ENCODE measurements at places on chromosomes 7 and 10. TPM values are rescaled to one million over a fixed set of nuclear protein-coding genes. Genes with fewer than 3 reads are reported as not detected.
A peak's percentile ranks its signal among the peaks of the same experiment; 100 is the strongest.

GRCh38 chr10:85795460-85795859, 571.1 kb downstream of the GRID1 start:
- DNase-seq: no peak

GRCh38 chr10:3468919-3469638, 296.5 kb upstream of the PITRM1 start:
- DNase-seq: no peak

SPDYE16 gene
- 6.2 TPM for polyA plus RNA-seq

GRCh38 chr10:32054094-32054493, 2.1 kb downstream of the KIF5B start:
- peak; percentile 46 for DNase-seq

DNA sequence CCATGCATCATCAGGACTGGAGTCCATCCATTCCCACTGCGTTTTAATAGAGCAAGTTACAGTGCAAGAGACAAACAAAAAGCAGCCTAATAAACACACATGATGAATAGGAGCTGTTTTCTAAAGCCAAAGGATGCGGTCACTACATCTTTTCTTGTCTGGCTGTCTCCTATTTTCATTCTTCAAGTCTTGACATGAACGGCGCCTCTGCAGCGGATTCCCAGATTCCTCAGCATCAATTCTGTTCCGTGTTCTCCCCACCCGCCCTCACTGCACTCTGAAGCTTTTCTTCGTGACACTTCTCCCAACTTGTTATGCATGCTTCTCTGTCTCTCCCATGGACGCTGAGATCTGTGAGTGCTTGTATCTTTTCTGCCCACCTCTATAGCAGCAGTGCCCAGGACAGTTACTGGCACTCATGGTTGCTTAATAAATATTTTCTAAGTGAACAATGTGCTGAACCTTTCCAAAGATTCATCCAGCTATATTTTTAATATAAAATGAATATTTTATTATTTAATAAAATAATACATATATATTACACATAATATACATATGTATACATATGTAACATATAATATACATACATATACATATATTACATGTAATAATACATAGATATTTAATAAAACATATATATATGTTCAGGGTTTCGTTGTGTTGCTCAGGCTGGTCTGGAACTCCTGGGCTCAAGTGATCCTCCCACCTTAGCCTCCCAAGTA, 242.9 kb downstream of the ABCA13 start:
- DNase-seq: no peak

CRHR2 gene
- 0.07 TPM for polyA plus RNA-seq

ARMH3 gene
- polyA plus RNA-seq: 21.2 TPM

GRCh38 chr10:73413108-73413527, 740 bp downstream of the ANXA7 start:
- peak; percentile 50 for DNase-seq

SPACDR gene
- 1.2 TPM for polyA plus RNA-seq

- DNase-seq: no peak
These were observed 2.8 kb upstream of the CYP3A4 start for GRCh38 chr7:99786726-99787335.

PPP1R3A gene
- polyA plus RNA-seq: not detected

TSPAN12 gene
- polyA plus RNA-seq: 188 TPM

DNA sequence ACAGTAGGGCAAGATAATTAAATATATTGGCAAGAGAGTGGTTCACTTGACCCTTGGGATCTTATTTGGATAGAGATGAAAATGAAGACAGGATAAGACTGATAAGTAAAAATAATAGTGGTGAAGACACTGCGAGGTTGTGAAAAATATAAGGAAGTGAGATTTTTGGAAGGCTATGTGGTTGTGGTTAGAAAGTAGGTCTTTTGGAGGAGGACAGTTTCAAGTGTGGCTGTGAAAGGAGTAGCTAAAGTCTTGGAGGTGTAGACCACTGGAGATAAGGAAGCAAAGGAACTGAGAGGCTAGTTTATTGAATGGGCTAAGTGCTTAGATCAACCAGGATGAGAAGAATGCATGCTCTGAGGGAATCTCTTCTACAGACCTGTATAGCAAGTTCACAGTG, 11.2 kb downstream of the MIOS start:
- no peak for DNase-seq

CYP3A5 gene
- polyA plus RNA-seq: 2.7 TPM

NFE2L3 gene
- 49.2 TPM for polyA plus RNA-seq

CCDC172 gene
- not detected for polyA plus RNA-seq

DNA sequence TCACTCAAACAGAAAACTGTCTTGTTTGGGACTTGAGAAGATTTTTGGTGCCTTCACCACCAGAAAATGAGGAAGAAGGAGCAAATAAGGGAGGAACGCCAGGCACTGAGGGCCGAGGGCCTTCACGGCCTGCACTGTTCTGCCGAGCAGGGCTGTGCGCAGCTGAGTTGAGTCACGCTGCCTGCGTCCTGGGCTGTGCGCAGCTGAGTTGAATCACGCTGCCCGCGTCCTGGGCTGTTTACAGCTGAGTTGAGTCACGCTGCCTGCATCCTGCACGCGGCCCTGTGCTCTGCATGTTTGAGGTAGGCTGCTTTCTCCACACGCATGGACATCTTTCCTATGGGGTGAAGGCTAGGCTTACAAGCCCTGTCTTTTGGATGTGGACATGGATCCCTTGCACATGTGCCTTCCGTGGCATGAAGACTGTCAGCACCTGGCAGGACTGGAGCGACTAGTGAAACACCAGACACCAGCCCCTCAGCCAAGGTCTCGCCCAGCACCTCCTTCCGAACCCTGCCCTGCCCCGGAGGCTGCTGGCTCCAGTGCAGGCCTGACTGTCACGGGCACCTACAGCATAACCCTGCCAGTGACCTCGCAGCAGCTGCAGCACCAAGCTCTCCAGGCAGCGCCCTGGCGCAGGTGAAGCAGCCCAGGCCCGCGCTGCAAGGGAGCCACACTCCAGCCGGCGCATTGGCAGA, 96.7 kb downstream of the HTR5A start:
- DNase-seq: no peak

UBE2D4 gene
- 22.5 TPM for polyA plus RNA-seq

EPO gene
- polyA plus RNA-seq: 0.20 TPM

DNA sequence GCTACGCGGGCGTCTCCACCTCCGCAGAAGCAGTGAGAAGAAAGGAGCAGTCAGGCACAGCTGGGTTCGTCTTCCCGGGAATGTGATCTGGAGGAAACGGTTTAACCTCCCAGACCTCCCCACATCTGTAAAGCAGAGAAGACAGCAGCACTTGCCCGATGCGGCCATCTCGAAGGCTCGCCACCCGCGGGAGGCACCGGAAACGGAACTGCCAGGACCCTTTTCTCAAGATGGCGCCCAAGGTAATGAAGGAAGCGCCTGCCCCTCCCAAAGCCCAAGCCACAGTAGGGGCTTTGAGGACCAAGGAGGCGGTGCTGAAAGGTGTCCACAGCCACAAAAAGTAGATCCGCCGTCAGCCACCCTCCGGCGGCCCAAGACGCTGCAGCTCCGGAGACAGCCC, 41.7 kb downstream of the ASB13 start:
- DNase-seq: no peak

GOLGA7B gene
- polyA plus RNA-seq: 1.2 TPM

DNA sequence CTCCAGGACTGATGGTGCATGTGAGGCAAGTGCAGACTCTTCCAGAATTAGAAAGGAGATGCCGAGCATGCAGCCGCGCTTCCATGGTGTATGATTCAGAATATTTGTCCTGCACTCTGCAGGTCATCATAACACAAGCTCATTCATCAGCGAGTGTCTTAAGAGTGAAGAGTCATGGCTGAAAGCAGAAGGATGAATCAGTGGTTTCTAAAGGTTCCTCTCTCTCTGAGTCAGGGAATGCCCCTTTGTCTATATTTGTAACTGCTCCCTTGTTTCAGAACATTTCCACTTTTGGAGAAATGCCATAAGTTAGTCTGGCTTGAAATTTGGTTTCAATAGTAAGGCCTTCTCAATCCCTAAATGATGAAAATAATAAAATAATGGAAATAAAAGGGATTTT, 52.3 kb downstream of the HECW1 start:
- no peak for DNase-seq

GNGT1 gene
- polyA plus RNA-seq: not detected

GRCh38 chr7:155213955-155214740, 83.5 kb upstream of the INSIG1 start:
- no peak for DNase-seq

- no peak for DNase-seq
These were observed 380.6 kb downstream of the PHTF2 start for GRCh38 chr7:78179211-78179610.

GNB2 gene
- 162 TPM for polyA plus RNA-seq

GRCh38 chr10:68154211-68154497, 44.9 kb downstream of the MYPN start:
- no peak for DNase-seq

Data from left kidney (tissue), 8 donors.